G401 (cell line): ENCODE measurements at places on chromosomes 1 and 21. TPM values are rescaled to one million over a fixed set of nuclear protein-coding genes. Genes with fewer than 3 reads are reported as not detected.

- peak; percentile 72 for DNase-seq
Measured at GRCh38 chr1:65068202-65069010, 79.6 kb upstream of the AK4 start.

DNA sequence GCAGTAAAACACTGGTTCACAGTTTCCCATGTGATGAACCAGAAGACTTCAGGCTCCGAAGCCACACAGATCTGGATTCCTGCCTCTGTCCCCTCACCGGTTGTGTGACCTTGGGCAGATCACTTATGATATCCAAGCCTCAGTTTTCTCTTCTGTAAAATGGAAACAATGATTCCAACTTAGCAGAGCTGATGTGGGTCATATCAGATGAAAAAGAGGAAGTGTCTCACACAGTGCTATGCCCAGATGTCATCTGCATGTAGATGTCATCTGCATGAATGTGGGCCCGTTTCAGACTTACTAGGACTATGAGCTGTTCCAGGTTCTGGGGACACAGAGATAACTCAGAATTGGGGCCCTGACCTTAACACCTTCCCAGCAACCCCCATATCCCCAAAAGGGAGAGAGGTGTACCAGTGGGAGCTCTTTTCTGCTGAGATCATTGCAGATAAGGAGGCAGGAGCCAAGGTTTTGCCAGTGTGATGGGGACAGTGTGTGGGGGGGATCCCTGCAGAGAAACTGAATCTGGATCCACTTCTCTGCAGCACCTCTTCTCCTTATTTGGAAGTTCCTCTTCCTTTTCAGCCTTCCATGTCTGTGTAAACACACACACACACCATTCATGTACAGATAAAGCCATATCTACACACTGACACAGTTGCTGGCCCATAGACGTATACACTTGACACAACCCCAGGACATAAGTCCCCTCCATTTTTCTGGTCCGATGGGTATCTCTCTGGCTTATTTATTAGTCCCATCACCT, 5.0 kb upstream of the ADGRB2 start:
- no peak for DNase-seq

- DNase-seq = no peak
Measured at GRCh38 chr1:238898856-238899255, 487.5 kb upstream of the CHRM3 start.

DNA sequence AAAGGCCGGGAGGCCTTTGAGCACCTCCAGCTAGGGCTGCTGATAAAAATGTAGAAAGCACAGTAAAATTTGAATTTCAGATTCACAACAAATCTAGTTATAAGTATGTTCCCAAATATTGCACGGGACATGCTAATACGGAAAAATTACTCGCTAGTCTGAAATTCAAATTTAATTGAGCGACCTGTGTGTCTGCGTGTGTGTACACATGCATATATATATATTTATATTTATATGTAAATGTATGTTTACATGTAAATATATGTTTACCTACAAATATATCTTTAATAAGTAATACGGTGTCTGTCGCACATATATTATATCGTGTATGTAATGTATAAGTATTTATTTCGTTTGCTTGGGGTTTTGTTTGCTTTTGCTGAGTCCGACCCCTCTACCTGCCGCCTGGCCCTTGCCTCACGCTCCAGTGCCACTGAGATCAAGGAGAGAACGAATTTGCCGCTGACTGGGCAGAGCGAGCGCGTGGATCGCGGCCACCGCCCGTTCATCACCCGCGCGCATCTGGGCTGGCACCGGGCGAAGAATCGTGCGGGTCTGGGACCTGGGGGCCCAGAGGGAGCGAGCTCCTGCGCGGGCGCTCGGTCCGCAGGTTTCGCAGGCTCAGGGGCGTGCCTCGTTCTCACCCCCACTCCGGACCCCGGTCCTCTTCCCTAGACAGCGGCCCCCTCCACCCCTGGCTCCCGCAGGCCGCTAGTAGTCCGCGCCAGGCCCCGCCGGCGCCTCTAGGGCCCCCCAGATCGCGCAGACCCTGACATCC, 534 bp upstream of the WRAP73 start:
- no peak for DNase-seq

DNA sequence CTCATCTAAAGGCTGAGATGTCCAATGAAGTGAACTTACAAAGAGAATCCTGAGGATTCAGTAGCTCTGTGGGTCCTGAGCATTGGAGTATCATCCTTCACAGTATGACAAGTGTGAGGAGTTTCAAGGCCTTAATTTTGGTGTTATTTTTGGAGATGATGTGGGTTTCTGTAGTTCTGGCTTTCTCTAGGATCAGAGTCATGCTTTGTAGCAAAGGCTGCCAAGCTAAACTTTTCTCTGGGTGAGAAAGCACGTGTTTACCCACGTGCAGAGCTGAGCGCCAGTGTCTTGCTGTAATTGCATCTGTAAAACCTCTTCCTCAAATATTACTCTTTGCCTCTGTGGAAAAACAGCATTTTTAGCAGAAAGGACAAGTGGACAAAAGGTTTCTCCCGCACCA, 387.8 kb upstream of the LYPLAL1 start:
- DNase-seq = no peak

GRCh38 chr1:106268070-106268469, 788.4 kb upstream of the PRMT6 start:
- peak; percentile 33 for DNase-seq

The AADACL4 gene
- not detected in 2 replicates for total RNA-seq

The FAAH gene
- total RNA-seq = 0.43 TPM in 1 of 2 replicates, not detected in the other

The UTS2 gene
- total RNA-seq = not detected in 2 replicates

The WNT3A gene
- total RNA-seq = 0.37 TPM in 1 of 2 replicates, not detected in the other

DNA sequence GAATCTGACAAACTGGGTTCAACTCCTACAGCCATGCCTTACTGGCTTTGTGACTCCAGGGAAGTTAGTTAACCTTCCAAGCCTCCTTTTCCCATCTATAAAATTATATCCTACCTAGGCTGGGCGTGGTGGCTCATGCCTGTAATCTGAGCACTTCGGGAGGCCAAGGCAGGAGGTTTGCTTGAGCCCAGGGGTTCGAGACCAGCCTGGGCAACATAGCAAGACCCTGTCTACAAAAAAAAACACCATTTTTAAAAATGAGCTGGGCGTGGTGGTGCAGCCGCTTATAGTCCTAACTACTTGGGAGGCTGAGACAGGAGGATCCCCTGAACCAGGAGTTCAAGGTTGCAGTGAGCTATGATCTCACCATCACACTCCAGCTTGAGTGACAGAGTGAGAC, 15.1 kb downstream of the CELF3 start:
- no peak for DNase-seq

The ELAPOR1 gene
- not detected in 2 replicates for total RNA-seq

DNA sequence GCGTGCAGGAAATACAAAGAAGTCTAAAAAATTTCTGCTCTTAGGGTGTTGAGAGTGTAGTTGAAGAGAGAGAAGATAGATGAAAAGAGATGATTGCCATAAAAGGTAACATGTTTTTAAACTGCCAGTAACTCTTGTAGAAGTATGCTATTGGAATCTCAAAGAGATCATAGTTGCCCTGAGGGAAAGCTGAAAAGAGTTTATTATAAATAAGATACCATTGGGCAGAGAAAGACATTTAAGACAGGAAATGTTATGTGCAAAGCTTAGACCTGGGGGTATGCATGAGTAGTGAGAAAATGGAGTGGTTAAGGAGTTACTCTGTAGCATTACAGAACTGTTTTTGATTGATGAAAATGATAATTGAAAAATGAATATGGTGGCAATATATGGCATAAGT, 17.6 kb downstream of the GABPA start:
- DNase-seq = no peak

DNA sequence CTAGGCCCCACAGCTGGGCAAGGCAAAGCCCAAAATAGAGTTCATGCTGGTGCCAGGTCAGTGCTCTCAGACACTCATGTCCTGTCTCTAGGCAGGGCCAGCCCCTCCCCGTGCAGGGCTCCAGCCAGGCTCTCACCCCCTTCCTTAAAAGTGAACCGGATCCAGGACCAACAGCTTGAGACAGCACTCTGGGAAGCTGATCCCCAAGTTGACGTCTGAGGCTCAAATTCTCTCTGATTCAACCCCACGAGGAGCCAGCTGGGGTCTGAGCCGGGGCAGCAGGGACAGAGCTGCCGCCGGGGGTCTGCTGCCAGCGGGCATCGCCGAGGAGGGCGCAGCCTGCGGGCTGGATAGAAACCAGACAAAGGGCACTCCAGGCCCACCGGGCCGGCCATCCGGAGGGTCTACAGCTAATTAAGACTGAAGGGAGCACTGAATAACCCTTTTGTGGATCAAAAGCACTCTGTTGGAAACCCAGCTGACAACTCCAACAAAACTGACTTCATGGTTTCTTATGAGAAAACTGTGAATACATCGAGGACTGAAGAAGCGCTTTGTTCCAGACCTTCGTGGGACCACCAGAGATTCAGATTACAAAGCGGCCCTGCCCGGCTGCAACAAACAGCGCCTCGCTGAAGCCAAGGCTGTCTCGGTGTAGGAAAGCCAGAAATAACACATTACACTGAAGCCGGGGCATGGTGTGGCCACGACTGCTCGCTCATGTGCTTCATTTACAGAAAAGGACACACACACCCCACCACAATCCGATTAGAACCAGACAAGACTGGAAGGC, 95.8 kb downstream of the PSMG1 start:
- DNase-seq = no peak

DNA sequence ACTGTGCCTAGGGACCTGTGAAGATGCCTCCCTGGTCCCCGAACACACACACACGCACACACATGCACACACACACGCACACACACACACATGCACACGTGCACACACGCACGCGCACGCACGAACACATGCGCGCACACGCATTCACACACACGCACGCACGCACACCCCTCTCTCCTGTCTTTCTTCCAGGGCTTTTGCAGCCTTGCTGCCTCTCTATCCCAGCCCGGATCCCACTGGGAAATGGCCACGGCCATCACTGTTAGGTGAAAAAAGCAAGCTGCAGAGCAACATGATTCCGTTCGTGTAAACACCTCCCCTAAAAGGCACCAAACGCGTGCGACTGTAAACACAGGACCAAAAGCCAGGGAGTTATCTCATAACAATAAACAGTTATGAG, 39.7 kb downstream of the NKAIN1 start:
- DNase-seq = no peak

GRCh38 chr1:223429821-223430220, 36.6 kb downstream of the CCDC185 start:
- DNase-seq = no peak

DNA sequence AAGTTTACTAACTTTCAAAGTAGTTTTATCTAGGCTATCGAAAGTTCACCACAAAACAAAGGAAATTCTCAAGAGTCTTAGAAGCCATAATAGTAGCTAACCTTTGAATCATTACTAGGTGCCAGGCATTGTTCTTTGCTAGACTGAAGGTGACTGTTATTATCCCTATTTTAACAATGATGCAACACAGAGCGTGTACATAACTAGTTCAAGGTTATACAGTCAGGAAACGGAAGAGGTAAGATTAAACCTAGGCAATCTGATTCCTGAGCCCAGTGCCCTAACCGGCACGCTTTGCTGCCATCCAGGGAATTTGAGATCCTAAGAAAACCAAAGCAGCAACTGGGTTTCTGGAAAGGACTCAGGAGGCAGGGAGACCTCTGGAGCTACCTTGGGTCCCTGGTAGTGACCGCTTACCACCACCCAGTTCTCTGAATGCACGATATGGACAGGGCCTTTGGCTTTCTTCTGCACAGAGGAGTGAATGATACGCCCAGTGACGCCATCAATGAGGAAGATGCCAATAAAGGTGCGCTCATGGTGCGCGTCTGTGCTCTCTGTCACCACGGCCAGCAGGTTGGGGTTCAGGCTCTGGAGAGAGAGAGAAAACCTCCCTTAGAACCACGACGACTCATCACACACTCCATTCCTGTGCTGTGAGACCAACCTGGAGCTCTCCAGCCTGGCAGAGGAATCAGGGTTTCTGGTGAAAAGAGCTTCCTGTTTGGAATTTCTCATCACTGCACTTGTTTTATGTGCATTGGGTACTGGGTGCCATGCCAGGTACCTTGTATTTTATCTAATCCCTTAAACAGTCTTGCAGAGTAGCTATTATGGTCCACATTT, 13.1 kb upstream of the UBR4 start:
- no peak for DNase-seq

The GLMP gene
- 0.92 and 3.3 TPM in 2 replicates for total RNA-seq

- DNase-seq = no peak
Measured at GRCh38 chr1:221877311-221877710, 135.4 kb upstream of the DUSP10 start.

The INSRR gene
- total RNA-seq = not detected in 2 replicates

The ATP1A4 gene
- total RNA-seq = not detected in 2 replicates

- no peak for DNase-seq
Measured at GRCh38 chr1:84597011-84597410, 22.8 kb upstream of the CTBS start.

- DNase-seq = peak; percentile 69
Measured at GRCh38 chr1:40308036-40308727, 8.9 kb downstream of the COL9A2 start.

The ANGPTL3 gene
- total RNA-seq = not detected in 2 replicates
